Natural killer cell (primary cell): ENCODE measurements at places on chromosomes 11 and 22. TPM values are rescaled to one million over a fixed set of nuclear protein-coding genes. Genes with fewer than 3 reads are reported as not detected.

Gene GNAZ
- total RNA-seq, result 4.5 TPM

Gene LUZP2
- not detected for total RNA-seq

Gene TMEM135
- total RNA-seq, result 36.1 TPM

Gene VSIG10L2
- not detected for total RNA-seq
